ENCODE measurements at places on chromosomes 5 and 9.

DNA sequence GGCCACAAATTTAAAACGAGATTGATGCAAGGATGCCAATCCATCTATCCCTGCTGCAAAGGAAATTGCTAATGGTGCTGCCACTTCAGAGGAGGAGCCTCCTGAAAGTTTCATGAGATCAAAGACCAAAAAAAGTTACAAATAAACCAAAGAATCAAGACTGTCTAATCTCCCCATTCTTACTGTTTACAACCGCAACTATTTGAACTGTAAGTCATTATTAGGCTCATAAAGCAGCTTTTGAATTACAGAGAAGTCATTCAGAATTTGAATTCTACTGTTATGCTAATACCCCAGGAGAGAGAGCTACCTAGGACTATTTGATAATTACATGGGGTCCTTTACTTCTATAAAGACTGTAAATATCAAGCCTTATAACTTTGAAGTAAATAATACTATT, 1613.6 kb upstream of the WWC1 start:
- DNase-seq: no peak

DNA sequence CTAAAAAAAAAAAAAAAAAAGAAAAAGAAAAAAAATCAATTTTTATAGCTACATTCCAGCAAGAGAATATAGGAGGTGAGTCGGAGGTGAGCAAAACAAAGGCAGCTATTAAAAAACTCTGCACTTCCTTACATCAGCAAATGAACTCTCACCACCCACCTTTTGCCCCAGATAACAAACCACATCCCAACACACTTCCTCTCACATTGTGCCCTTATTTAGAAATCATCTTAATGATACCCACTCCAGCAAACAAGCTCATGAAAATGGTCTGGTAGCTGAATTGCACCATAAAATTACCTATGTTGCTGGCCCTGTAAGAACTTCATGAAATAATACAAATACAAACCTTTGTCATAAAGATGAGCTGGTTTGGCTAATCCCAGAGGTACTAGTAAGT, 82.9 kb downstream of the CEMIP2 start:
- no peak for DNase-seq

- no peak for DNase-seq
These were observed 17.0 kb upstream of the MXD3 start for GRCh38 chr5:177328545-177329231.

GRCh38 chr9:98380065-98380681, 124.7 kb upstream of the TBC1D2 start:
- DNase-seq: peak; percentile 55

DNA sequence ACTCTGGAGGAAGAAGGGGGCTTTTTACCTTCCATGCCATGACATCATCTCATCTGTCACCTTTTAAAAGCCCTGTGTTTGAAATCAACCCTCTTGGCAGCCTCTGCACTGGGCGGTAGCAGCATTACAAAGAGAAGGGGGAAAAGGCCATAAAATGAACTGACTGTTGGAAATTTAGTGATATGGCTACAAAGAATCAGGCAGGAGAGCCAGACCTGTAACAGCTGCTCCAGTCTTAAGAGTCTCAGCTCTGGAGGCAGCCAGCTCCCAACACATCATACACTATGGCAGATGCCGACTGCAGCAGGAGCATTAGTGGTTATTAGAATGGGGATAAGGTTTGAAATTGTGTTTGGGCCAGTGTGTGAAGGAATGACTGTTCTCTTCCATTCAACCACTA, 257.5 kb downstream of the DMAC1 start:
- DNase-seq: no peak

GRCh38 chr5:61230492-61230891, 68.2 kb upstream of the SMIM15 start:
- no peak for DNase-seq

DNA sequence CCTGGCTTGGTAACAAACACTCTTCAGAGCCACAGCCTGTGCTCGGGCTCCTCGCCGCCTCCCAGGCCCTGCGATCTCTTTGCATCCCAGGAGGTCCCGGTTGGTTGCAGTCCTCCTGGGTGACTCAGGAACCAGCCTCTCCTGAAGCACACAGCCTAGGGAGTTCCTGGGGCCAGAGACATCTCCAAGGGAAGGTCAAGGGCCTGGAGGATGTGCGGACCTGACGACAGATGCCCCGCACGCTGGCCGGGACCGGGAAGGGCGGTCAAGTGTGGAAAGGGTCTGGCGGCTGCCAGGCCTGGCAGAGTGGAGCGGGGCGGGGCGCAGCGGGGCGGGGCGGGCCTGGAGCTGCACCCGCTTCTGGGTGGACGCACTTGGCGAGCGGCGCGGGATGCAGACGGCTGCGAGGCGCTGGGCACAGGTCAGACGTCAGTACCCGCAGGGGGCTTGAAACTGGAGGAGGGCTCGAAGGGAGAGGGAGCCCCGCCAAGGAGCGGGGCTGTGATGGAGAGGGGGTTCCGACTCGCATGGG, 45.0 kb upstream of the PRSS3 start:
- DNase-seq: peak; percentile 20

DNA sequence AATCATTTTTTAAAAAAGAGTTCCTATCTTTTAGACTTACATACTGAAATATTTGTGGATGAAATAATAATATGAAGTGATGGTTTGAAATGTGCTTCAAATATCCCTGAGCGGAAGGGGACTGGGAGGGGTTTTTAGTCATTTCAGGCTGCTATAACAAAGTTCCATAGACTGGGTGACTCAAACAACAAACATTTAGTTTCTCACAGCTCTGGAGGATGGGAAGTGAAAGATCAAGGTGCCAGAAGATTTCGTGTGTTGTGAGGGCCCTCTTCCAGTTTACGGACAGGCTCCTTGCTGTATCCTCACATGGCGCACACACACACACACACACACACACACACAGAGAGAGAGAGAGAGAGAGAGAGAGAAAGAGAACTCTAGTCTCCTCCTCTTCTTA, 27.1 kb upstream of the TEX10 start:
- peak; percentile 26 for DNase-seq

DNA sequence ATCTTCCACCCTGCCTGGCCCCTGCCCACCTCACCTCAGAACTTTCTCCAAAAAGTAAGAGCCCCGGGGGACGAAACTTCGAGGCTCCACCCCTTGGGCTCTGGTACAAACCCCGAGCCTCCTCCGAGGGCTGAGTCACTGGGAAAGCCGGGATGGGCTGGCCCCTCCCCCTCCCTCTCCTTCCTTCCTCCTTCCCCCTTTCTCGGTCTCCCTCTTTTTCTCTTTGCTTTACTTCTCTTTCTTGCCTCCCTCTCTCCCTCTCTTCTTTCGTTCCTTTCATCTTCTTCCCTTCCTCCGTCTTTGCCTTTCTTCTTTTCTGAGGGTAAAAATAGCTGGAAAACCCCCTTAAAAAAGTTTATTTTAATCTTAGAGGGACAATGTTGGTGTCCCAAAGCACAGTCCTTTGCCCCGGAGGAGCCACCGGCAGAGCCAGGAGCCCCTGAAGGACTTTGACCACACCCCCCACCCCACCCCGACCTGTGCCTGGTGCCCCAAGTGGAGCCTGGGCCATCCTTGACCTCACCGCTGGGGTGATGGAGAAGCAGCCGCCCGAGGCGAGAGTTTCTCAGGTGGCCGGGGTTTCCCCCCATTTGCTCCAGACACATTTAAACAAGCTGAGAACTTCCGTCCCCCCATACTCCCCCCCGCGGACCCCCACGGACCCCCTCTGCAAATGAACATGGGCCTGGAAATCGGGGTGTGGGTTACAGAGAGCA, 5.7 kb upstream of the NOTCH1 start:
- DNase-seq: peak; percentile 92

DNA sequence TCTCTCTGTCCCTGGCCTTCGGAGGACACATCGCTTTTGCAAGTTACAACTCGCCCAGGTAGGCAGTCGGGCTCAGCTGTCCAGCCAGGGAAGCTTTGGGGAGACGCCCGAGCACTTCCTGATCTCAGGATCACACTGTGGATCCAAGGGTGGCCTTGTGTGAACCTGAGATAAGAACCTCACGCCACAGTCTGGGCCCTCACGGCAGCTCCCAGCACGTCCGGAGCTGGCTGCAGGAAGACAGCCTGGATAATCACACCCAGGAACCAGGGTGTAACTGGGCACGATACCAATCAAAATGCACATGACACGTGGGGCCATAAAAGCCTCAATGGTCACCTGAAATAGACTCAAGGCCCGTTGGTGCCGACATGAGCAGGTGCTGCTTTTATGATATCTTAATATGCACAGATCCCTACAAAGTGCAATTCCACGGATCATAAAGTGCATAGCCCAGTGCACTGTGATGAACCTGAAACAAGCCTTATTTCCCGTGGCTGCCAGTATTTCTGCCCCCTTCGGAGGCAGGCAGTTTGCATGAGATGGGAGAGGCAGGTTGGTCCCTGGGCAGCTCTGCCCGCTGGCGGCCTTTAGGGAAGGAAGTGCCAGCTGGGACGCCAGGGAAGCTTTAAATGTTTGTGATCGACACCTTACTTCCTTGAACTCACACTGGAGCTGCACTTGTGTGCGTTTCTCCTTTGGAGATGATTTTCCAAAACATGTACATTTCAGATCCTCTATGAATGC, 14.5 kb downstream of the SLC6A18 start:
- DNase-seq: no peak

- DNase-seq: no peak
These were observed 14.3 kb downstream of the CDK20 start for GRCh38 chr9:87959916-87960581.

- peak; percentile 8 for DNase-seq
These were observed 121.5 kb downstream of the CAMK4 start for GRCh38 chr5:111345731-111346130.

GRCh38 chr5:161190086-161190485, 338.1 kb upstream of the ATP10B start:
- peak; percentile 17 for DNase-seq

DNA sequence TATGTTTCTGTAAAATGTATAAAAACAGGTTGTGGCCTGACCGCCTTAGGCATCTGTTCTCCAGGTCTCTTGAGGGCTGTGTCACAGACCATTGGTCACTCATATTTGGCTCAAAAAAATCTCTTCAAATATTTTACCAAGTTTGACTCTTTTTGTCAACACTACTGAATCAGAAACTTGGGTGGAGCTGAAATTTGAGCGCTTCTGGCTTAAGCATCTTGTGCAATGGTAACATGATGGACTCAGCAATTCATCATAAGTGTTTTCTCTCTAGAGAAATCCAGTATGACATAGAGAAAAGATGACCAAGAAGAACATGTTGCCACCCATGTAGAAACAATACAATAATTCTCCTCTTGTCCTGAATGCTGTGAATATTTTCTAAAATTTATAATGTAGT, 387.9 kb downstream of the MAT2B start:
- no peak for DNase-seq

DNA sequence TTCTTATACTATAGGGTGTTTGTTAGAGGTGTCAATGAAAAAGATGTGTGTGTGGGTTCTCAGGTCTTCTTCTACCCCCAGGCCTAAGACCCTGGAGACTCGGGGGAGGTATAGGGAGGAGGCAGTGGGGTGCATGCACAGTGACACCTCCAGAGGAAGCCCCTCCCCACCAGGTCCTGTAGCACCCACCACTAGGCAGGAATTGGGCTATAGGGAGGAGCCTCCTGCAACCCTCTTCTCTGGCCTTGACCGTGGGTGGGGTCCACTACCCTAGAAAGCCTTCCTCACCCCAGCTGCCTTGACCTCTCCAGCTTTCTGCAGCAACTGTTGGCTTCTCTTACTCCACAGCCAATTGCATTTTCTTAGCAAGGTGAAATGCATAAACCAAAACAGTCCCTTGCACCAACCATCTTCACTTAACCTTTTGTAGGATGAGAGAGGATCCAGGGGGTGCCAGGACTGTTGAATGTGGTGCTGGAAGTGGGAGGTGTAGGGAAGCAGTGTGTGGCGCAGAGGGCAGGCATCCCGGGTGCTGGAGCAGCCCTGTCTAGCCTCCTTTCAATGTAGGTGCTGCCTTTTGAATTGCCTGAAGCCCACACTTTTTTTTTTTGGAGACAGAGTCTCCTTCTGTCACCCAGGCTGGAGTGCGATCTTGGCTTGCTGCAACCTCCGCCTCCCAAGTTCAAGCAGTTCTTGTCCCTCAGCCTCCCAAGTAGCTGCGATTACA, 128.5 kb downstream of the RGS3 start:
- DNase-seq: no peak
